ENCODE measurements at places on chromosomes 3 and 15.

GRCh38 chr15:33946152-33946551 is 22.1 kb upstream of the CHRM5 start:
- DNase-seq: no peak

DNA sequence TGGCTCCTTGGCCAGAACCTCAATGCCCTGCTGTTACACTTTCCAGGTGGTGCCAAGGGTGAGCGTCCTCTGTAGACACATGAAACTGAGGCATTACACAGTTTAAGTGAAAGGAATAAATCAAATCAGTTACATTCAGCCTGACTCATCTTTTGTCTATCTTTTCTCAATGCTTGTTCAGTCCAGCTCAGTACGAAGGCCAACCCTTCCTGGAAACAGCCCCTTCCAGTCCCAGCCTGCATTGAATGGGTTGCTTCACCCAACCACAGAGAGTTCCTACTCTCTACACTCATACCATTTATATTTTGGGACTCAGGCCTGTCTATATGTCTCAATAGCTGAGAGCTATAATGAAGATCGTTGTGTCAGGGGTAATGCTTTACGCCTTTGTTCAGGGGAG is 363.6 kb downstream of the RORA start:
- no peak for DNase-seq

GRCh38 chr15:65189102-65189740 is 4.1 kb upstream of the CLPX start:
- DNase-seq: peak; percentile 9

DNA sequence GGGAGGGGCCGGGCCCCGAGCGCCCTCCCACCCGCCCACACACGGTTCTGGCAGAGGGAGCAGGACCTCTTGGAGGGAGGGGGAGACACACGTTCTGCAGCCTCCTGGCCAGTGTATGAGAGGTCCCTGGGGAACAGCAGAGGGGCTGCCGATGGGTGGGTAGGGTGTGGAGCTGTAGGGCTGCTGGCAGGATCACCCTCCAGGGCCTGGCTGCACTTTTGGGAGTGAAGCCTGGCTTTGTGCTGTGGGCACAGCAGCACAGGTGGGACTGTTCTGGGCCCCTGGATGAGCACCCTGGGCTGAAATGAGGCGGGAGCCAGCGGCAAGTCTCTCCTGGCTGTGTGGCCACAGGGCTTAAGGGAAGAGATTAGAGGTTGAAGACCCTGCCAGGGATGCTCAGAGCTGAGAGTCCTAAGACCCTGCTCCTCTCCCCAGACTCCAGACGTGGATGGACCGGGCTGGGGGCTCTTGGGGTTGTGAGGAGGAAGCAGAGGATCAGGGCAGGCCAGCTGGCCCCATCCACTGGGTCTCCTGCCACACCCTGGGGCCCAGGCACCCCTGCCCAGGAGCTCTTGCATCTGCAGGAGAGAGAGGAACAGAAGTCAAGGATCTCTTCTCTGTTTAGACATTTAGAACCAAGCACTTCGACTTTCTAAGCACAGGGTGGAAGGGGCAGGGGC is 45.2 kb downstream of the RGMA start:
- DNase-seq: no peak

- DNase-seq: no peak
Measured at GRCh38 chr3:127426444-127427153, 138.8 kb upstream of the PRR20G start.

GRCh38 chr15:67125589-67126502 is 60.4 kb downstream of the SMAD3 start:
- no peak for DNase-seq

DNA sequence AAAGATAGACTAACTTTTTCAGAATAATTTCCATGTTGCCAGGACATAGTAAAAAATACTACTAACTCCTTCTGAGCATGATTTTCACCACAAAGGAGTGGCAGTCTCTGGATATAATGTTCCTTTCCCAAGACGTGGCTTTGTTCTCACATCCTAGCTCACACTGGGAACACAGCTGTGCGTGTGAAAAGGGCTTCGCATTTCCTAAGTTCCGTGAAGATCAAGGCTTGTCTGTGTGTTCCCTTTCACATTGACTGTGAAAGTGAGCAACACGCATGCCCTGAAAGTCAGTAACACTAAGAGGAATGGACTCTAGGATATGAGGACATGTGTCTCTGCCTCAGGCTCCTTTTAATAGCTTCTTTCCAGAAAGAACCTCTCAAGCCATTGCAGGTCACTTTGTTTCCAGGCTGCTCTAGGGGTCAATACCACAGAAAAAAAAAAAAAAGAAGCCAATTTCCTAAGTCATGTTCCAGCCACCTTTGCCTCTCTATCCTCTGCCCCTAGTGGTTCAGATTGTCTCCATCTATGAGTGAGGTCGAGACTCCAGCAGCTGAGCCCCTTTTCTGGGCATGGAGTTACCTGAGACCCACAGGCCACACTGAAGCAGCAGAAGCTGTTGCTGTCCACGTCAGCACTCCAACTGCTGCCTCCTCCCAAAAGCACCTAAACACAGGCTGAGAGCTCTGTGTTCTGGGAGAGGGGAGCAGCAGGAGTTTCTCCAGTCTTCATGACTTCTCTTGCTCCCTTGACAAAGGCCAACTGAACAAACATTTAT is 355.9 kb downstream of the RSL24D1 start:
- DNase-seq: no peak

DNA sequence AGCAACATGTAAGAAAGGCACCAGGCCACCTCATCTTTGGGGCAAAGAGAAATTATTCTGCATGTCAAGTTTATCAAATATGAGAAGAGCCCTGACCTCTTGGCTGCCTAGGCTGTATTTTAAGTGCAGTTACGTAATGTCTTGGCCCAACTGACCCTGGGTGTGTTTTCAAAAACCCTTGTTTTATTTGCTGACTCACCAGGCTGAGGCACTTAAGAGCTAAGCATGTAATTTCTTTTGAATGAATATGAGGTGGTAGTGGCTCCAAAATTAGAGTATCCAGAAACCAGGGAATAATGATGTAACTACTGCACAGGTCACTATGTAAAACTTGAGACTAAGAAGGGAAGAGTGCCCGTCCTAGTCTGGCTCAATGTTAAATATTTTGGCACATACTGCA is 24.3 kb downstream of the PGPEP1L start:
- DNase-seq: no peak

- no peak for DNase-seq
Measured at GRCh38 chr3:195555110-195555509, 12.0 kb upstream of the PPP1R2 start.

DNA sequence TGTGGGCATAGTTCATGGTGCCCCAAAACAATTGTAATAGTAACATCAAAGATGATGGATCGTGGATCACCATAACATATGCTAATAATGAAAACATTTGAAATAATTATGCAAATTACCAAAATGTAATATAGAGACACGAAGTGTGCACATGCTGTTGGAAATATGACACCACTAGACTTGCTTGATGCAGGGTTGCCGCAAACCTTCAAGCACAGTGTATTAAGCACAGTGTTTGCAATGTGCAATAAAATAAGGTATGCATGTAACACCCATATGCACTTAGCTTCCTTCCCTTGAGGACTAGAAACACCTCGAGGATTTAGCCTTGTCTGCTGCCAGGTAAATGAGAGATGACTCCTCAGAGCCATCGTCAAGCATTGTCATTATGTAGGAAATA is 10.9 kb upstream of the GJD2 start:
- DNase-seq: no peak

DNA sequence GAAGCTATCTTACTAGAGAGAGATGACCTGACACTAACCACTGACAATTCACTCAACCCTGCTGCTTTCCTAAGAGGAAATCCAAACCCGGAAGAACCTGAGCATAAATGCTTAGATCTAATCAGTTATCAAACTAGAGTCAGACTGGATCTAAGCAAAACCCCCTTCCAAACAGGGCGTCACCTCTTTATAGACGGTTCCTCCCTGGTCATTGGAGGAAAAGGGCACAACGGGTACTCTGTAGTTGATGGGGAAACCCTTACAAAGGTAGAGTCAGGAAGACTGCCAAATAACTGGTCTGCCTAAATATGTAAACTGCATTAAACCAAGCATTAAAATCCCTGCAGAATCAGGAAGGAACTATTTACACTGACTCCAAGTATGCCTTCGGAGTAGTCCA is 41.3 kb upstream of the FSTL1 start:
- DNase-seq: no peak

DNA sequence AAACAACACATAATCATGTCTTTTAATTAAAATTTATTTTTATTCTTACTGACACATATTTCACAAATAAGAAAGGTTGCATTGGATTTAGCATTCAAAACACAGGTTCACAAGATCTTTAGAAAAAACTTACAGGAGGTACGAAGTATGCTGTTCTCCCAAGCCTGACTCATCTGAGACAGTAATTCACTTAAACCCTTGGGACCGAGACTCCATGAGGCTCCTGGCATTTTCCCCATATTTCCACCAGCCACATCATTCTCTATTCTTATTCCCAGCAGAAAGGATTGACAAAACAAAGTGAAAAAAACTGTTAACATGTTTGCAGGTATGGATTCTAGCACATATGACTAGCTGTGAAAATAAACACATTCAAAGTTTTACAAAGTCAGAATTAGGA is 52.6 kb downstream of the CNTN3 start:
- no peak for DNase-seq

DNA sequence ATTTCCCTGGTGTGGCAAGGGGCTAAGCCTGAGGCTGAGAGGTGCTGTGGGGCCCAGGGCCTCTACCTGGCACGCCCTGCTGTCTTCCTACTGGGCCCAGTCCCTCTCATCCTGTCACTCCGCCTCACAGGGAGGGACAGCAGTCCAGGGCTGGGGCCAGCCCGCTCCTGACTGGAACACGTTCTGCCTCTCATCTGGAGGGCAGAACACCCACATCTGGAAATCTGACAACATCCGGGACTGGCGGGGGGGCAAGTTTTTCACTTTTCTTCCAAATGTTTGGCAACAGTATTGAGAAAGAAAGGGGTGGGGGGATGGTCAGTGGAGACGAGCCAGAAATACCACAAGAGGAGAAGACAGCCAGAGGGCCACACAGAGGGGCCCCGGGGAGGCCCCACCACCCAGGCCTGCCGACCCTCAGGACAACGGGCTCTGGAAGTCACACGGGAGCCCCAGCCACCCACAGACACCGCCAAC is 1.8 kb upstream of the MYL3 start:
- DNase-seq: no peak

DNA sequence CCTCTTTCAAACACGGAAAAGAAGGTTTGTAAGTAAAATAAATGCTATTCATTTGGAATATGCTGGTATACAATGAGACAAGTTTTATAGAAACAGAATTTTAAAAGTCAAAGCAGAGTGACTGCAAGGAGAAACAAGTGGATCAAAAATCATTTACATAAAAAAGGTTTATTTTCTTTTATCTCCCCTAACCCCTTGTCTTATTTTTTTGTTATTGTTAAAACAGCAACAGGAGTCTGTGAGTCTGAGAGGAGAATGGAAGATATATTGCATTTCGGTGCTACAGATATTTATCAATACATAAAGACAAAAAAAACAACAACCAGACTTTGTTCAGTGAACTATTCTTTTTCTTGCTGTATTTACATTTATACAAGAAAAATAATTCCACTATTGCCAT is 1116.4 kb downstream of the OTOL1 start:
- no peak for DNase-seq

DNA sequence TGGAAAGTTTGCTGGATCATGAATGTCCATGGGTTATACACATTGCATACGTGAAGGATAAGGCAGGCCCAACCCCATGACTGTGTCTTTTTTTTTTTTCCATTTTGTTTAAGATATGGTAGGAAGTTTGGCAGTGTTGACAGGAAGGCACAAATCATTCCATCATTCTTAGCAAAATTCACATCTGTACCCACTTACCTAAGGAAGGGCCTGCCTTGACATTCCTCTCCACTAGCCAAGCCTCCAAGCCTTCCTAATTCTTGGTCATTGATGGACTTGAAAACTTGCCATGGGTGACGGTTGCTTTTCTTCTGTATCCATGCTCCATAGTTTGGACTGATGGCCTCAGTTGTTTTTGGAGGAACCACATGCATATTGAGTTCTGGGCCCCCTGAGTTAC is 54.4 kb downstream of the ARNT2 start:
- no peak for DNase-seq

DNA sequence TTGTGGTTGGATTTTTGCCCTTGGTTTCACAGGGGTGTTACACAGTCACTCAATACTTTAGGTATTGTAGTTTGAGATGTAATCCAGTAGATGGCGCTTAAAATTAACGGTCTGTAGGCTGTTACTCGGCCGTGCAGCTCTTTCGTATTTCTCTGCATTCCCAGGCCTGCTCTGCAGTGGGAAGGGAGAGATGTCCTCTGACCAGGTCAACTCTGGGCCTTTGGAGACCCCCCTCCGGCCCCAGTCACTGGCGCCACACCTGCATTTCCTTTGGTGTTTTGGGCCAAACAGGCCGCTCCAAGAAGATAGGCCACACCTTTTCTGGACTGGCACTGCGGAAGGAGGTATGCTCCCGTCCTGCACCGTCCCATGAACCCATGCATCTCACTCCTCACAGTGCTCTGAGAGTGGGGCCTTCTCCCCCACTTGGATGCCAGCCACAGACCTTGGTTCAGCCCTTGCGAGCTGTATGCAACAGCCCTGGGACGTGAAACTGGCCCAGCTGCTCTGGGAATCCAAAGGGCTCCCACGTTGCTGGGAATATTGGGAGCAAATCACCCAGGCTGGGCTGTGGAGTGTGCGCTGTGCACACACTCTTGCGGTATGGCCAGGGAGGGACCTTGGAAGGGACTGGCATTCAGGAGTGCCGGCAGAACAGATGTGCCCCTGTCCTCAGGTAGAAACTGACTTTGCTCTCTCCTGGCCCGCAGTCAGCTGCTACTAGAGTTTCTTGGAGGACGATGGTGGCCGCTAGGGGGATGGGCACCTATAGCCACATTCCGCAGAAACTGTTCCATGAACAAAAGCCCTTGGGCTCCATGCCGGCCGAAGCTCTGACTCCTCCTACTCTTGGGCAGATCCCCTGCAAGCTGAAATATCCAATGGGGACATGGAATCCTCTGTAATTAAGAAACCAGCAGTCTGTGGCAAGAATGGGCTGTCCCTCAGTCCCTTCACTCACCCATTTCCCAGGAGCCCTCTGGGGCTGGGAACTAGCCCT is 410.5 kb upstream of the CADM2 start:
- DNase-seq: no peak

DNA sequence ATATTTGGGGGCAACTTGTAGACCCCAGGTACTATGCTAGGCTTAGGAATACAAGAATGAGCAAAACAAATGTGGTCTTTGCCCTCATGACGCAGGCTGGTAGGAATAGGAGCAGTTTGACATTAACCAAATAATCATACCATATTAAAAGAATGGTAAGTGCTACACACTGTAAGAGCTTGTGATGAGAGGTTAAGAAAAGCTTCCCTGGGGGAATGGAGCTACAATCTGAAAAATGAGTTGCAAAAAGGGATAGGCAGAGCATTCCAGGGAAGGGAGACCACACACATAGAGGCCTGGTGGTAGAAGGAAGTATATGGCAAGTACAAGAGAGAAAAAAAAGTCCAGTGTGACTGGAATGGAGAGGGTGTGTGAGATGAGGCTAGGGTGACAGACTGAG is 37.3 kb downstream of the TMOD3 start:
- no peak for DNase-seq

- no peak for DNase-seq
Measured at GRCh38 chr3:113287111-113287802, 75.9 kb downstream of the BOC start.

Measured in CD4-positive, alpha-beta T cell treated with Interleukin-2 at 100 ng/mL for 4 hours (primary cell).